ENCODE measurements at places on chromosomes 12 and 14.

DNA sequence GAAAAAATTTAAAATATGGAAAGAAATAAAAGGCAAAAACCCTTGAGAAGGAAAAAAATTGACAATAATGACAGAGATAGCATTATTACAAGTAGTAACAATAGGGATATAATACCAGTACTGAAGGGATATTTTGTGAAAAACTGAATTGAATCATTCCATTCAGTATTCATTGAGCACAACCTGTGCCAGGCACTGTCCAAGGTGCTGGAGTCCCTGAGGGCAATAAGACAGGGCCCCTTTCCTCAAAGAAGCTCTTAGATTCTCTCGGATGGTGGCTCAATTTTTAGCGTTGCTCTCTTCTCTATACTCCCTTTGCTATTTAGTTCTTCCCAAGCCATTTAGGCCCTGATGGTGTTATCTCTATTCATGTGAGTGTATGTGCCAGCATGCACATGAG, 34.3 kb upstream of the GAS2L3 start:
- DNase-seq, result no peak

GRCh38 chr14:21440859-21441258, 15.1 kb downstream of the CHD8 start:
- no peak for DNase-seq

DNA sequence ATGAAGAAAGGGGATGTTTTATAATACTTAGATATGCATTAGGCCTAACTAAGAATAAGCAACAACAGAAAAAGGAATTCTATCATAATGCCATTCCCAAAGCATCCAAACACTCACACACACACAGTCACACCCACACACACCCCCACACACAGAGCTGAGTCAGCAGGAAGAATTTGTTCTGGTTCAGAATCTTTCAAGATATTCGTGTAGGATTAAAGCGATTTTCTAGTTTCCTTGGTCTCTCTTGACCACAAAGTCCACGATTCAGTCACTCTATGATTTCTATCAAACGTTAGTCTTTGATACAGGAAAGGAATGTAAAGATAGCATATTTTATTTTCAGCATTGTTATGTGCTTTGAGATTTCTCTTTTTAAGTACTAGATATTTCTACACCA, 382.6 kb upstream of the DCN start:
- no peak for DNase-seq

GRCh38 chr12:46200551-46200950, 68.3 kb downstream of the SLC38A1 start:
- DNase-seq, result no peak

DNA sequence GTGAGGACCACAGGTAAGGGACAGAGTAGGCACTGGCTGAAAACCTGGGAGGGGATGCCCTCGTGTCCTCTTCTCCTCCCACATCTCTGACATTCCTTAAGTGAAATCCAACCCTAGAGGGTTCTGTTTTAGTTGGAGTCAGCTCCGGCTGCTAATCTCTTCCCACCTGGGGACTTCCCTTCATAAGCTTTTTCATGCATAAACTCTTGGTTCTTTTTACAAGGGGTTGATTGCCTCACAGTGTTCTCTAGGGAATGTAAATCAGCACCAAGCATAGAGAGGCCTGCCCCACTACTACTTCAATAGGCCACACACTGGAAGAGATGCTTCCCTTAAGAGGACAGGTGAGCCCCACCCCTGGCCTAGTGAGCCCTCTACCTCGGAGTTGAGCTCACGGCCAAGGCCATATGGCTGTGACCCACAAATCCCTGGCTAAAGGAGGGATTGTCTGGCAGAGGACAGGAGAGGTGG, 3.2 kb upstream of the SYNDIG1L start:
- DNase-seq, result no peak

DNA sequence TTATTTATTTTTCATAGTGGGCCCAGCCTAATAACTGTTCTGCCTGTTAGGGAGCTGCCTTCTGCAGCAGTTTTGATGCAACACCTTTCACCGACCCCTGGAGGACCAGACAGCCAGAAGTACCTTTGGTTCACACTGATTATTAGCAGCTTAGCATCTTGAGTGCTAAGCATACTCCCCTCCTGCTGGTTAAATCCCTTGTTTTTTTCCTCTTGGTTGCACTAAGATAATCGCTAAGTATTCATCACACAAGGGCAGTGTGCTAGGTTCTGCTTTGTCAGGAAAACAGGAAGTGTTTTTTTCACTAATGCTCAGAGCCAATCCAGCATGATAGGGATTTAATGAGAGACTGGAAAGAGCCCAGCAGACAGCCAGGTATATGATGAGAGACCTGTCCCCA, 437.0 kb downstream of the FUT8 start:
- no peak for DNase-seq

GRCh38 chr12:39618701-39619100, 902 bp downstream of the ABCD2 start:
- no peak for DNase-seq
